ENCODE measurements at places on chromosomes 3 and 15.

DNA sequence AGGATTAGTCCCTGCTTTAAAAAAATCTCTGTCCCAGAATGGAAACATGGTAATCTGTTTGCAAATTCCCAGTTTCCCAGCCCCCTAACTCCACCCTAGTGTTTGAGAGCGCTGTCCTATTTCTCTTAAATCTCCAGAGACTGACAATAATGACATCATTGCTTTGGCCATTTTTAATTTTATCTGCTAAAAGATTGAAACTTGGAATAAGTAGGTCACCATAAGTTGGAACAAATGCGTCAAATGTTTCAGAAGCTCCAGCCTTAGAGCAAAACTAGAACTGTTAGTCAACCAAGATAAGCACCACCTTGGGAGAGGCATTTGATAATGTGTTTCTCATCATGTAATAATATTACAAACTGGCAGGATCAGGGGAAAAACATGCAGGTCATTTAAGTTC is 25.7 kb upstream of the MB21D2 start:
- DNase-seq = no peak

DNA sequence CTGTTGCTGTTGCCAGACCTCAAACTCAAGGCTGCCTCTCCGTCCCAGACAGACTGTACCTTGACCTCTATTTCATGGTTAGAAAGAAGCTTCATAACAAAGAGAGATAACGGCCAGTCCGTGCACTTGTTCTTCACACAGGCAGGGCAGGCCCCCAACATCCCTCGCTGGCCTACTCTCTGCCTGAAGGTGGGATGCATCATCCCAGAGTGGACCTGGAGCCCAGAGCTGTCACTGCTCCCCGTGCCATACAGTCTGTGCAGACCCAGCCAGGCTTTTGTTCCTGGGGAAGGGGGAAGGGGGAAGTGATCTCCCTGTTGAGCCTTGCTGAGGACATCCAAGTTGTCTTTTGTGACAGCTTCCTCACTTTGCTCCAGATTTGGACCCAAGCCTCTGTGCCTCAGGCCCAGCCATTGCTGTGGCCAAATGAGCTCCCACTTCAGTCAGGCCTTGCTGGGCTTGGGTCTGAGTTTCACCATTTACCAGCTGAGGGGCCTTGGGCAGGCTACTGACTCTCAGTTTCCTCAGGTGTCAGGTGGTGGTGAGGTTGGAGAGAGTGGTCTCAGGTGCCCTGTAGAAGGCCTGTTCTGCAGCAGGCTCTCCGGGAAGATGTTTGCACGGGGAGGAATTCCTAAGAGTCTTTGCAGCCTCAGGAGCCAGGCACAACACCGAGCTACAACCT is 141.6 kb downstream of the DNAJB8 start:
- DNase-seq = no peak

DNA sequence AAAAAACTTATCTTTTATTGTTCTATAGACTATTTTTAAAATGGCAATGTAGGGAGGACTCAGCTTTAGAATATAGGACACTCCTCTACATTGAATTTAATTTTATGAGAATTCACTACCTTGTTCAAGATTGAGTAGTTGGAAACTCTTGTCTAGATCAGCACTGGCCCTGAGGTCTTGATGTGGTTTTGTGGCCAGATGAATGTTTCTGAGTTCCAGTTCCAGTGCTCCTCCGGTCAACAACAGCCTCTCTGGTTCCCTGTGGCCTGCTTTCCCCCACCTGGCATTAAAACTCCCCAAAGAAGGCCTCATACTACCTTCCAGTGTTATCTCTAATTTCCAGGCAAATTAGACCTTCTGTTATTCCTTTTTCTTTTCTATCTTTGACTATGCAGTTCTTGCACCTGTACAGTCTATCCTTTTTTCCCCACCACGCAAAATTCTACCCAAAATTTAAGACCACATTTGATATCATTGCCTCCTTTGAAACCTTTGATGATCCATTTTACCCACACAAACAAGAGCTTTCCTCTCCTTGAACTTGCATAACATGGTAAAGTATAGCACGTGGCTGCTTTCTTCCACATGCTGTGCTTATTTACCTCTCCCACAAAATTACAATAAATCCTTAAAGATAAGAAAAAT is 9.6 kb upstream of the ANP32A start:
- no peak for DNase-seq

- DNase-seq = no peak
These were observed 50.7 kb downstream of the ATG7 start for GRCh38 chr3:11322931-11323330.

- DNase-seq = no peak
These were observed 60.8 kb upstream of the ARHGEF3 start for GRCh38 chr3:56862352-56863062.

DNA sequence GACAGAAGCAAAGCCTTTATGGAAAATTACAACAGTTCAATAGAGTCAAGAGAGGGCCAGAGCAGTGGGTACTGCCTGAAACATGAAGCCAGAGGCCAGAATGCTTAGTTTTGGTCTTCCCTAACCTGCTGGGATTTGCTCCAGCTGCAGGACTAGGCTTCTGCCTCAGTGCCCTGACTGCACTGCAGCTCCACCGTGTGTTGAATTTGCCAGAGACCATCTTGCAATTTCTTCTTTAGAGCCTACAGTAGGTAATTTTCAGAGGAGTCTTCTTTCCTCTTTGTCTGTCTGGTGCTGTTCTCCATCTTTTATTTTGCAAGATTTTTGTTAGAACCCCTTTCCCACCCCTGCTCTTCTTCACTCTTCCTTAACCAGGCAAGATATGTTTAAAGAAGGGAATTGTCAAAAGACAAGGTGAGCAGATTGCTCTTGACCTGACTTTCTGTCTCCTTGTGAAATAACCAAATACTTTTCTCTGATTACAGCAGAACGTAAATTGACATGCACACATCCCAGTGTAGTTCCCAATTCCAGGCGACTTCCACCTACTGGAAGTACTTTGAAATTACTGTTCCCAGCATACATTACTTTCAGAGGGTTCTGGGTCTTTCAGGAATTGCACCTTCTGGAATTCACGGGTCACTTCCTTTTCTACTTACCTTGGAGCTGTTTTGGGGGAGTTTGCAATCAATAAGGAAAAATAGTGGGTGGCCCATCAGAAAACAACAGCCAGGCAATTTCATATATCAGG is 161.2 kb downstream of the MINAR1 start:
- no peak for DNase-seq

DNA sequence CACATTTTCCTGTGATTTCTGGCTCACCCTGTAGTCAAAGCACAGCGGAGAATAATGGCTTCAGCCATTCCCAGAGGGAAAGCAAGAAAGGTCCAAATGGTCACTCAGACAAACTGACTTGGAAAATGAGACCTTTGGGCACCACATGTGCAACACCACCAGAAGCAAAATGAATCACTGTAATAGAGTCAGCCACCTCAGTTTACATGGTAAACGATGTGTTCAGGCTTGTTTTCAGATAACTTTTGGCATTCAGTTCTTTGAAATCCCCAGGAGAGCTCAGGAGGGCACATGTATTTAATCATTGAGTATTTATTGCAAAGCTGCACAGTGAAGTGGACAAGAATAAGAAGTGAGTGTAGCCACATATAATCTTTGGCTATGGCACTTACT is 38.4 kb upstream of the ALCAM start:
- DNase-seq = no peak

GRCh38 chr15:74380361-74381189 is 13.1 kb upstream of the CYP11A1 start:
- no peak for DNase-seq

DNA sequence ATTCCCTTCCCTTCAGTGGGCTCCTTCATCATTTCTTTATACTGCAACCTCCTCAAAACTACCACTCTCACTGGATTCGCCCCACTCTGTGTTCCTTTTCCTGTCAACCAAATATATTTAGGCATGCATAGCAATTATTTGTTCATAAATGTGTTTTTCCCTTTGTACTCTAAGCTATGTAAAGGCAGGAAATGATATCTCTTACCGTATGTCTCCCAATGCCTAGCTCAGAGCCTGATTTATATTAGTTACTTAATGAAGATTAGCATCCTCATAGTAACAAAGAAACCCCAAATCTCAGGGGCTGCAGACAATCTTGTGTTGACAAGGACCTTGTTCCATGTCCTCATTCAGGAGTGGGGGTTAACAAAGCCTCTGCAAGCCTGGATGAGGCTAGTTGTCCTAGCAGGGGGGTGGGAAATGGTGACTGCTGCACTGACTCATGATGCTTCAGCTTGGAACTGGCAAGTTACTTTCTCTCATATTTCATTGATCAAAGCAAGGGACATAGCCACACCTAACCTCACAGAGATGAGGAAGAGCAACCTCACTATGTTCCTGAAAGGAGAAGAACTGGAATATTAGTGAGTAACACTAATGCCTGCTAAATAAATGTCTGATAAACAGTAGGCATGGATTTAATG is 15.2 kb downstream of the PHLDB2 start:
- DNase-seq = no peak

DNA sequence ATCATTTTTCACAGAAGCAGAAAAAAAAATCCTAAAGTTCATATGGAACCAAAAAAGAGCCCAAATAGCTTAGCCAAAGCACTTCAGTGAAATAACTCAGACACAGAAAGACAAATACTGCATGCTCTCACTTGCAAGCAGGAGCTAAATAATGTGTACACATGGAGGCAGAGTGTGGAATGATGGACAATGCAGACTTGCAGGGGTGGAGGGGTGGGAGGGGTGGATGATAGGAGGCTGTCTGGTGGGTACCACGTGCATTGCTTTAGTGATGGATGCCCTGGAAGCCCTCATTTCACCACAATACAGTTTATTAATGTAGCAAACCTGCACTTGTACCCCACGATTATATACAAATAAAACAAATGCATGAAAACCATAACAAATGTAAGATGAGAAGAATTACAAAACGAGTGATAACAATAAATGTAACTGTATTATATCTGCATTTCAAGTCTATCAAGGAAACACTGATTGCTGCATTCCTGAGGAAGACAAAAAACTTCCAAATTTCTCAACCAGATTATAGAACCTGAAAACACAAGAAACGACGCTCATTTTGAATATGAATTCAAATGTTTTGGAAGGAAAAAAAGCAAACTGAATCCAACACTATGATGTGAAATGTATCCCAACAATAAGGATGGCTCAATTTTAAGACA is 96.5 kb downstream of the DLG1 start:
- DNase-seq = no peak

DNA sequence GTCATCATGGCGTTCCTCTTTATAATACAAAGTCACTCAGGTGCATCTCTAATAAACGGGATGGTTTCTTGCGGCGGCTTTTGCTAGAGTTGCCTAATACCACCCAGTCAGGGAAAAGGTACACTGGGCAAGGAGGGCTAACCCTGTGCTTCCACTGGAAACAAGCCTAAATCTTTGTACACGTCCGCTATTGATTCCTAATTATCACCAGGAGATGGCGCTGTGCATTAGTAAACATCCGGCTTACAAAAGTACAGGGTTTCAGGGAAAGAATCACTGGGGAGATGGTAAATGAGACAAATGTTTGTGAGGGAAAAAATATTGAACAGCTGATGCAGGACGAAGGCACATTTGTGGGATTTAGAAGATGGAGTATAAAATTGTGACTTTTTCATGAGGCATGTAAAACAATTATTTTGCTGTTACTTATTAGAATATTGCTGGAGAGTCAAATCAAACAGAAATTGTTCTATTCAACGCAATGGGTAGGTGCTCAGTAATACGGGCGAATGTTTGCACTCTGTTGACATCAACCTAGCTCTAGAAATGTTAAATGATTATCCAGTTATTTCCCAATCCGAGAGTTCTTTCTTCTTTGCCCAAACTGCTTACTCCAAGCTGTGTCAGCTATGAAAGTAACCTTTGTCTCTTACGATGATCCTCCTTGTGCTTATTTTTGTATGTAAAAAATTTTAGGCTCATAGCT is 50.6 kb downstream of the GMNC start:
- DNase-seq = no peak

GRCh38 chr3:69750549-69750948 is 11.3 kb downstream of the MITF start:
- DNase-seq = no peak

DNA sequence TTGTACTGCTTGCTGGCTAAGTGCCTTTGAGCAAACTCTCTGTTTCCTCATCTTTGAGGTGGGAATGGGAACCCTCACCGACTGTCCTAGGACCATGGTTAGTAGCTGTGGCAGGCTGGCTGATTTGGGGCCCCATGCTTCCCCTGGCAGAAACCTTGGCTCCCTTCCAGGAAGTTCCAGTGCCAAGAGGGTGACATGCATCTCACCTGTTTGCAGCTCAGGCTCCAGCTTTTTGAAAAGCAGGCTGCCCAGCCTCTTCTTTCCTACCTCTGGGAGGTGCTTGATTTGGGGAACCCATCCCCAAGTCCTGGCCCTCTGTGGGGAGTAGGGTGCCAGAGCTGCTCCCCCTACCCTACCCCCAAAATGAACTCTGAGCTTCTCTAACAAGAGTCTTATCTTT is 50.8 kb downstream of the RAB11A start:
- DNase-seq = no peak

GRCh38 chr15:25249236-25250010 is 189.4 kb downstream of the UBE3A start:
- no peak for DNase-seq

GRCh38 chr15:45122719-45123118 is 7.0 kb downstream of the DUOXA1 start:
- no peak for DNase-seq

DNA sequence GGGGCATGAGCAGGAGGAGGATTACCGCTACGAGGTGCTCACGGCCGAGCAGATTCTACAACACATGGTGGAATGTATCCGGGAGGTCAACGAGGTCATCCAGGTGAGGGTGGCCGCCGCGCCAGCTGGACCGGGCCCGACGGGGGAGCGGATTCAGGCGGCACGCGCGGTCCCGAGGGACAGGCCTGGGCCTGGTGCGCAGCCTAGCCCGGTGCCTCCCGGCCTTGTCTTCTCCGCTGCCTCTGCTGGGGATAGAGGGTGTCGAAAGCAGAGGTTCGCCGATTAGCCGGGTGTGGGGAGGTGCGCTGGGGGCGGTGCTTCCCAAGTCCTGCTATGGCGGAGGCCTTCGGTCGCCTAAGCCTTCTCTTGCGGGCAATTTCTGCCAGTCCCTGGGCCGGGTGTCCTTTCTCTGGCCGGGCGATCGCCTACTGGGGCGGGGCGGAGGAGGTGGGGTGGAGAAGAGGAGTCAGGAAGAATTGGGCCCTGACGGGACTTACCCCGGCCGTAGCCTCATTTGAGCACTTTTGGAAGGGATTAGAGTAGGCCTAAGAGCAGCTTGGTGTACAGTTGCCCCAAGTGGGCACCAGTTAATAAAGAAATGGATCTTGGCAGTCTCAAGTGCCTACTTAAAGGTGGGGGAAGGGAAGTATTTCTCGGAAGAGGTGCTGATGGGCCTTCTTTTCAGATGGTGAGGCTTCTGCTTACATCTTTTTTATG is 940 bp downstream of the ARIH1 start:
- peak; percentile 43 for DNase-seq

GRCh38 chr15:64970698-64971097 is 19.0 kb downstream of the SPG21 start:
- DNase-seq = no peak

- DNase-seq = no peak
These were observed 134.1 kb upstream of the MNS1 start for GRCh38 chr15:56598991-56599390.

GRCh38 chr15:70339571-70340493 is 242.1 kb upstream of the TLE3 start:
- no peak for DNase-seq

DNA sequence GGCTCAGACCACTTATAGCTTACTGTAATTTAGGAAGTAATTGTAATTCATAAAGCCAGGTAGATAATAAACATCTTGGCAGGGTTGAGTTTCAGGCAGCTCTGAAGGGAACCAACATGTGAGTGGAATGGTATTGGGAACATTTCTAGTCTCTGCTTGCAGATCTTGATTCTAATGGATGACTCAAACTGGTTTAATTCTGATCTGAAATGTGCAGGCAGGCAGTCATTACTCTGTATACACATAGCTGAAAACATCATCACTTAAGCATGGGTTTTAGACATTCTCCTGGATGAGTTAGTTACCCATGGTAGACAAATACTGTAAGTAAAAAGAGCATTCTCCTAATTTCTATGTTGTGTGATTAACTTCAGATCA is 317.0 kb upstream of the TPRG1 start:
- no peak for DNase-seq

Data from stimulated activated CD4-positive, alpha-beta T cell treated with anti-CD3 and anti-CD28 coated beads, Interleukin-1b, Interleukin-23, amount 100 ng/mL, for 1 hour (primary cell).